Posterior vena cava (tissue), 2 donors: ENCODE measurements at places on chromosomes 16 and 17.

DNA sequence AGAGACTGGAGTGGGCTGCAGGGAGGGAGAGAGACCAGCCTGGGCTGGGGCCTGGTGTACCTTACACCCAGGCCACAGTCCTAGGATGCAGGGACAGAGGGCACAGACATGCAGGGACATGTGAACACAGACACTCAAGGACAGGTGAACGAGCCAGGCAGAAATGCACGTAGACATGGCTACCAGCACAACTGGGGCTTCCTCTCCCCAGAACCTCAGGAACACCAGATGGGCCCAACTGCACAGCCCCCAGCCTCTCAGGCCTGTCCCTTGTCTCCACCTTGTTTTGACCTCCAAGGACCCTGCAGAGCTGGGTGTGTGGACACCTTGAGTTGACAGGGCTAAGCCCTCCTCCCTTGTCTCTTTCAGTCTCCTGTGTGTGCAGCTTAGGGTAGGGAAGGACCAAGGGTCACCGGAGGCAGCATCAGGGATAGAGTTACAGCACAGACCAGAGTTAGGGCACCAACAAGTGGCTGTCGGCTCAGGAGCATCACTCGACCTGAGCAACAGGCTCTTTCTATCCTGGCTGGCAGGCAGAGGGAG lies 9.2 kb downstream of the SEZ6 start:
- no peak for DNase-seq

DNA sequence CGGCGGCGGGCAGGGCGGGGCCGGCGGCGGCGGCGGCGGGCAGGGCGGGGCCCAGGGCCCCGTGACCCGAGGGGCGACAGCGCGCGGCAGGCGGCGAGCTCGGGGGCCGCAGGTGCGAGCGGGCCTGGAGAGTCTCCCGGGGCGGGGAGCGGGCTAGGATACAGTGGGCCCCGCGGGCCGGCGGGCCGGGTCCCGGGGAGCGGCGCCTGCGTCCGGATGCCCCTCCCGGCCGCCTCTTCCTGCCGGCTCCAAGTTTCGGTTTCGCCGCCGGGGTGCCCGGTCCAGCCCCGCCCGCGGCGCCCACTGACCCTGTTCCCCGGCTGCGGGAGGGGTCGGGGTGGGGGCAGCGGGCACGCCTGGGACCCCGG lies at the start of gene RNF213:
Gene RNF213, plus strand, starts transcription at position 62 of the 368 bp plus-strand sequence. CDS start 2,830 bp downstream, outside the sequence.
- DNase-seq = peak; percentile 88

DNA sequence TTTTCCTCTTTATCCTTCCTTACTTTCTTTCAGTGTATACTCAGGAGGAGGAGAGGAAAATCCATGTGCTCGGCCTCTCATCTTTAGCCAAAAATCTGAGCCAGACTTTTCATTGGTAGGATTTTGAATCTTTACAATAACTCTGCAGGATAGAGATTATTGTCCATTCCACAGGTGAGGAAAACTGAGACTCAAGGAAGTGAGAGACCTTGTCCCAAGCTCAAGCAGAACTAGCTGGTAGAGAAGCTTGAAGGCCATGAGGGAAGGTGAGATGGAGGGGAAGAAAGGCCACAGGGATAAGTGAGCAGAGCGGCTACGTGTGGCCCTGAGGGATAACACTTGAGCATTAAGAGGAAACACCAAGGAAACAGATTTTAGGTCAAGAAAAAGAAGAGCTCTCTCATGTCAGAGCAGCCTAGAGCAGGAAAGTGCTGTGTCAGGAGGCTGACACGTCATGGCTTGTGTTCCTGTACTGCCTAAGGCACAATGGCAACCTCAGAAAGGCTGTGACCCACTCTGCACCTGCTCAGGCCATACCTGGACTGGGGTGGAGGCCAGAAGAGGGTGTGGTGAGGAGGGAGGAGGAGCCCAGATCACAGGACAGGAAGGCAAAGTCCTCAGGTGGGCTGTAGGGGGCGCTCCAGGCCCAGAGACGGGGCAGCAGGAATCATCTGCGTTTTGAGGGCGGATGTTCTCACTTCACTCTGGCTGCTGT lies 11.9 kb downstream of the MT4 start:
- peak; percentile 92 for DNase-seq

- DNase-seq = no peak
These were observed 17.1 kb downstream of the CDH1 start for GRCh38 chr16:68754084-68754792.

DNA sequence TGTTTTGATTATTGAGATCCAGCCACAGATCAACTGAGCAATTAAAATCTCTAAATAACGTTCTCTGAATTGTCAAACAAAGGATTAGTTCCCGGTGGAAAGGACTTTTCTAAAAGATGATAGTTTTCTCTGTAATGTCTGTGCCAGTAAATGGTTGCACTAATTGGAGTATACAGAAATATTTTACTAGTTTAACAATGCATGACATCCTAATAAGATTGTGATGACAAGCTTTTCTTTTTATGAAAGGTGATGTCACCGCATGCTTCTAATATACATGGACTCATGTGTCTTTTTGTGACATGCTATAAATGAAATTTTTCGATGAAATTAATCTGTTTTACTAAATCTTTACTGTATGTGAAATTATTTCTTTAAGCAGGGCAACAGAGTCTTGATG lies 211.1 kb downstream of the IRX3 start:
- no peak for DNase-seq

GRCh38 chr17:44807817-44808155 lies 22.3 kb downstream of the GJC1 start:
- DNase-seq = peak; percentile 20

DNA sequence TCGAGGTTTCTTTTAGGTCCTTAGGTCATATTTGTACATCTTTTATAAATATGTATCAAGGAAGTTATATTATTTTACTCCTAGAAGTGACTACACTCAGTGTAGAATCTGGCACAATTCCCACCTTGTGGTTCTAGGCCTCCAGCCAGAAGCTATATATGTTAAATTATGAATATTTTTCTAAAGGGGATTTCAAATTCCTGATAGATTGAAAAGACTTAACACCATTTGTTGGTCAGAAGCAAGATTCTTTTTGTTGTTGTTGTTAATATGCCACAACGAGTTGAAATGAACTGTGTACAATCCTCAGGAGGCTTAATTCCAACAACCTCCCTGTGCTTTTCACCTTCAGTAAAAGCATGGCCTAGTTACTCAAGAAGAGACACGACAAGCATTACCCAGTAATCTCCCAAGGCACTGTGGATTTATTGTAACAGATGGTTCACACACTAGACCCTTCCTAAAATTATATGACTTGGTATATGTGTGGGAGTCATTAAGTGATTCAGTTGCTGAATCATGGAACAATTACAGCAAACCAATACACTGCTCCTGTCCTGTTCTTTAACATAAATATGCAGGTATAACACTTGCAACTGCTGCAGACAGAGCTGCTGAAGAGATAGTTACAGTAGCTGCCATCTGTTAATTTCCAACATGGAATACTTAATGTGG lies 964.4 kb upstream of the GOT2 start:
- DNase-seq = no peak

DNA sequence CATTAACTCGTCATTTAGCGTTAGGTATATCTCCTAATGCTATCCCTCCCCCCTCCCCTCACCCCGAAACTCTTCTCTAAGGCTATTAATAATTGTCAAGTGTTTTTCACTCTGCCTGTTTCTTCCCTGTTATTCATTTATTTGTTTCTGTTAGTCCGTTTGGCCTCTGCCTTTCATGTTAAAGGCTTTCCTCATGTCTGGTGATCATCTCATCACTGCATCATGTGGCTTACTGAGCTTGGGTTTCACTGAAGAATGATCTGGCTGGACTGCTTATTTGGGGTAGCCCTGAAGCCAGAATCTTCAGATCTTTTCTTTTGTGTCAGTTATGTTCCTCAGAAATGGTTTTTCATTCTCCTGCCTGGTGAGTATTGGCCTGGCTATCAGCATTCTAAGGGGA lies 9.5 kb downstream of the UTP4 start:
- DNase-seq = no peak

DNA sequence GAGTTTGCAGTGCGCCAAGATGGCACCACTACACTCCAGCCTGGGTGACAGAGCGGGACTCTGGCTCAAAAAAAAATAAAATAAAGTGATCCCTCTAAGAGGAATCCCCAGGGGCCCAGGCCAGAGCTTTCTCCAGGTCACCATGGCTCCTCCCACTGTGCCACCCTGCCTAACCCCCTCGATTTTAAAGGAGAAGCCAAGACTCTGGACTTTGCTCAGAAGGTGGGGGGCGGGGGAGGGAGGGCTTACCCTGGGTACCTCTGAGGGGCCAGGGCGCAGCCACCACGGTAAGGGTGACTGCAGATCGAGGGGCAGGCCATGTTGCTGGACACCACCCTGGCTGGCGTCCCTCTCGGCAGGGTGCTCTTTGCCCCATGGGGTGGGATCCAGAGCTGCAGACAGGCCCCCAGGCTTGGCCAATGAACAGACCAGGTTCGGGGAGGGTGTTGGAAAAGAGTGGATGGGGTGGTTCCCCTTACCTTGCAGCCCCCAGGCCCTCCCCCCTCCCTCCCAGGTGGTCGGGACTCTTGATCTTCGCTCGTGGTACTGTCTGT lies 455 bp upstream of the GRB7 start:
- no peak for DNase-seq

- DNase-seq = no peak
These were observed 24.5 kb downstream of the OR1D5 start for GRCh38 chr17:3038941-3039340.

DNA sequence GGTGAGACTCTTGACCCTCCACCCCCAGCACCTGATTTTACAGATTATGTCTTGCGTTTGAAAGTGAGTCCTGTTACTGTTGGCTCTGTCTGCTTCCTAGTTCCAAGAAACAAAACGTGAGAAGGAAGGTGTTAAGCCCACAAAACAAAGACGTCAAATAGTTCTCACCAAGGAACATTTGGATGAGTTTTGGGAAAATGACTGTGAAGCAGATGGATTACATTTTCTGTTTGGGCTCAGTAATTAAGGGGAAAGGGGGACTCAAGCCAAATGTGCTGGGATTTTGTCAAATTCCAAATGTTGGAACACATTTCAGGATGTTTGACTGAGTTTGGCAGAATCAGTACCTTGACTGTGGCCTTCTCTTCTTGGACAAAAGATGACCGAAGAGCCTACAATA lies 71.2 kb downstream of the PCTP start:
- no peak for DNase-seq
